Effector memory CD8-positive, alpha-beta T cell (primary cell): ENCODE measurements at places on chromosomes 7 and 10.

DNA sequence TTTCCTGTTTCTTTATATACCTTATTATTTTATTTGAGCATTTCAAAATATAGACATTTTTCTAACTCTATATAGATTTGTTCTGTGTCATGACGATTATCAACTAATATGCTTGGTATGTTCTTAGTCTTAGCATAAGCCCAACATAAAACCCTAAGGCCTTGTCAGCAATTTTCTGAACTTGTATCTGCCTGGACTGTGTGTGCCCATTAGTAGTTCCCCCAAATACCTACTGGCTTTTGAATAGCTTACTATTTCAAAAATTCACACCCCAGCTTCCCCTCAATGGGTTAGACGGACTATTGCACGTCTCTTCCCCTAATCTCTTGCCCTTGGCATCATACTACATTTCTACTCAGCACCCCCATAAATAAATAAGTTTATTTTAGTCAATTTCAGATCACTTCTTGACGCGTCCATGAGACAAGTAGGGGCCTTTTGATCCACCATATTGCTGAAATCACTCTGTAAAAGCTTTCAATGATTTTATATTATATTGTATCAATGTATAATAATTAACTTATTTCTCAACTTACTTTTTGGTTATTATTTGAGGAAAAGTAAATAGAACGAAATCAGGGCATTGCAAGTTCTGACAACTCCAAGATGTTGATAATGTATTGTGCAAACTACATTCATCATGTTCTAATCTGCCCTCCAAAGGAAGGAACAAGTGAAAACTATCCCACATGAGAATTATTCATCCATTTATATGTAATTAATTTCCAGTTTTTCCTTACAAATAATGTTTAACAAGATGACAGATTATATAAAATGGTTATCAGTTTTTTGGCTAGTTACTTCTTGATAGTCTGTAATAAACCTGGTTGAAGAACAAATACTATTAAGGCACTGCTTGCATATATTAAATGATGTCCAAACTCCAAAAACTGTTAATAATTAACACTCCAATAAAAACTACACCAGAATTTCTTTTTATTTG is 1.1 kb upstream of the AKR1C3 start:
- DNase-seq, result no peak

GRCh38 chr7:156684251-156684650 is 43.7 kb downstream of the RNF32 start:
- DNase-seq, result no peak

DNA sequence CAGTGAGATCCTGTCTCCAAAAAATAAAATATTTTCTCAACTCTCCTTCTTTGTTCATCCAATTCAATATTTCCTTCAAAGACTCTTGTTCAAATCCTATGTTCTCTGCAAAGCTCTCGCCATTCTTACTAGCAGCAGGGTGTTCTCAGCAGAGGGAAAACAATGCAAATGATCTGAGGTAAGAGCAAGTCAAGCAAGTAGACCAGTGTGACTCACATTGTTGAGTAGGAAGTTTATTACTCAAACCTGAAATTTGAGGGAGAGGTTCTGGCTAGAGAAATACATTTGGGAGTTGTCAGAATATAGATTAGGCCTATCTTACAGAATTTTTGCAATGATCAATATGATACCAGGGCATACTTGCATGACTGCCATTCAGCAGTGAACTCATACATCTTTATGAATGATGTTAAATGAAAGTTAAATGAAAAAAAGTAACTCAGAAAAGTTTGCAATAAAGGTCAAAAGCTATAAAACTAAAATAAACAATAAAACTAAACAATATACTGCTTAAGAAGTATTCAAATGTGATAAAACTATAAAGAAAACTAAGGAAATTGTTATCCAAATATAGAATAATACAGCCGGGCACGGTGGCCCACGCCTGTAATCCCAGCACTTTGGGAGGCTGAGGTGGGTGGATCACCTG is 5.8 kb downstream of the IDE start:
- no peak for DNase-seq

GRCh38 chr7:134856691-134857090 is 77.3 kb downstream of the CALD1 start:
- DNase-seq, result no peak

DNA sequence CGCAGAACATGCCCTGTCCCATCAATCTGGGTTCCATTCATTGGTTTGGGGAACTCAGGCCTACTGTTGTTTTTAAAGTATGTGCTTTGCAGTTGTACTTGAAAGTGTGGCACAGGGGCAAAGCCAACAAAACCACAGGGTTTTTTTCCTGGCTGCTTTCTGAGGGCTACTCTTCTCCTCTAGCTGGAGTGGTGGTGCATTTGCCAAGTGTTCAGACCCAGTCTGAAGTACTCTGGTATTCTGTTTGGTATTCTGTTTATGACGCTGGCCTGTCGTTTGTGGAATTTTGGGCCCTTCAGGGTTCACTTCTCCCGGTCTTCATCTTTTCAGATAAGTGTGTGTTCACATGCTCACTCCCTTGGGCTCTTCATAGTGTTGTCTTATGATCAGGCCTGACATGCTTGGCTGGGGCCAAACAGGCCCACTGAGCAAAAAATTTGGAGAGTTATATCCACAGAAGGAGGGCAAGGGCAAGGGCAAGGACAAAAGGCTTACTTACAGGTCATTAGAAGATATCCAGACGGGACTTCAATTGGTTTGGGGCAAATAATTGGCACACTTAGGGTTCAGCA is 26.3 kb downstream of the SLC26A4 start:
- no peak for DNase-seq

- peak; percentile 9 for DNase-seq
Measured at GRCh38 chr10:99435986-99436638, 5.7 kb upstream of the GOT1 start.

DNA sequence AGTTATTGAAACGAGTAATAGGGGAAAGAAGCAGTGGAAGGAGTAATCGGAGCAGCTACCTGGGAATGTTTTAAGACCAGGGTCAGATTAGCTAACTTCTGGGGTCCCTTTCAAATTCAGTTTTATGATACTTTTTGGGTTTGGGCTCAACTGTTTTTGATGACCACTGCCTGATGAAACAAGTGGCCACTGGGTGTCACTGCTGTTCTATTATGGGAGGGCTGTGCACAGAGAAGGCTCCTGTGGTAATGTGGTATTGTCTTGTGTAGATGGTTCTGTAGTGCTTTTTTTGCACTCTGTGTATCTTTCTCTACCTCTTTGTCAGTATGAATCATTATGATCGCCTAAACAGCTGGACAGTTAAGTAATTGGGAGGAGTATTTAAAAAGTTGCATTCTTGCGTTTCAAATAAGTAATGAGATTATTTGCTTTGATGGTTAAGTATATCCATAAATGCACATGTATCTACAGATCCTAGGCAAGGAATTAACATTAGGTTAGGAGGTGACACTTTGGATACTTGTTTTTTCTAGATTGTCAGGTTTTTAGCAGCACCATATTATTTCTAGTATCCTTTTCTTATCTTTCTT is 128.4 kb downstream of the ABCA13 start:
- no peak for DNase-seq

DNA sequence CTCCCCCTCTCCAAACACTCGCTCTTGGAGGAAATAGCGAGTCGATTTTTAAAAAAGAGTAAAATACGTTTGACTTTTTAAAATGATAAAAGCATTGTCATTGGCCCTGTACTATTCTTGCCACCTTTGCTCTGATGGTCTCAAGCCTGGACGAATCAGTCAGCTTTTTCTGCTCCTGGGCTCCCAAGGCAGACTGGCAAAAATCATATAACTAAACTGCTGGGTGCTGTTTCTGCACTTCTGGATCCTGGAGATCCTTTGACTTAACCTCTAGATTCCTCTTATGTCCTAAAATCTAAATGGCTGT is 1.8 kb downstream of the TPST1 start:
- no peak for DNase-seq

GRCh38 chr10:46077731-46078413 is 31.8 kb upstream of the MSMB start:
- DNase-seq, result no peak

DNA sequence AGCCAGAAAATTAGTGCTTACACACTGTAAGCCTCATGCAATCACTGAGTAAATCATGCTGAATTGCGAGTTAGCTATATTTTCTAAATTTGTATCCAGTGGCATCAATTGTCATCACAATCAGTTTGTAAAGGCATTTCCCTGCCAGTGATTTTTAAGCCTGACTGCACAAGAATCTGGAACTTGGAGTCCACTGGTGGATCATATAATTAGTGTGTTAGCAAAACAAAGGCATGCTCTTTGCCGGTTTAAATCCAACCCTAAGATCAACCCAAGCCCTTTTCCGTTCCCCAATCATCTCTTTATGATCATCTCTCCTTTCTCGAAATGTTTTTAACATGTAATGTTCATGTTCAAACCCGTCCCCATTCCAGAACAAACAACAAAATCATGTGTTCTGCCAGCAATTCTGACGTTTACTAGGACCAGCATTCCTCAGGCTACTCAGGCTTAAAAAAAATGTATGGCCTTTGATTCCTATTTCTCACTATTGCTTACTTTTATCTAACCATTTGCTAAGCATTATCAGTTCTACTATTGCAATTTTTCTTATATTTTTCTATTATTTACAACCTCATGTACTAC is 649.2 kb downstream of the SORCS1 start:
- DNase-seq, result no peak

DNA sequence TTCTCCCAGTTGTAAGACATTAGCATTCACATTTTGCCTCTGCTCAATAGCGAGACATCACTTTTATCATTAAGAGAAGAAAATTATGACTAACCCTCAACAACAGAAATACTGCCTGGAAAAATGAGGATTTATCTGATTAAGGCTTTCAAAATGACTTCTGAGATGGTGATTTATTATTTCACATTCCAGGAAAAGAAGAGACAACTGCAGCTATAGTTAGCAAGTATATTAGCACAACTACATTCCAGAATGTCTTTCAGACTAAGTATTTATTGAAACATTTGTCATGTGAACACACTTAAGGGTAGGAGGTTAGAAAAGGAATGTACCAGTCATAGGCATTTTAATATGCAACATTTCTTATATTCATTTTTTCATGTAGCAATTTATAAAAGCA is 162.0 kb downstream of the IQUB start:
- no peak for DNase-seq

DNA sequence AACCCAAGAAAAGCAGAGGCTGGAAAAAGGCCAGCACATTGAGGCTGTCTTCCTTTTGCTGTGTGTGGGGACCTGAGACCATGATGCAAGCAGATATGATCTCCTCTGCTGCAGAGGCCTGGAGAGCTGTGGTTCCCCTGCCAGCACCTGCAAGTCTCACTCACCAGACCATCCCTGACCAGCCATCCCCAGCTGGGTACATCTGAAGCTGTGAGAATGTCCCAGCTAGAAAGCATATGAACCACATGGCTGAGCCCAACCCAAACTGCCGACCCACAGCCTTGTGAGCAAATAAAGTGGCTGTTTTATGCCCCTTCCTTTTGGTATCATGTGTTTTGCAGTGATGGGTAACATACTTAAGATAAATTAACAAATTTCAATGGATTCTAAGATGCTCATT is 114.9 kb downstream of the DYNC2I1 start:
- DNase-seq, result no peak

DNA sequence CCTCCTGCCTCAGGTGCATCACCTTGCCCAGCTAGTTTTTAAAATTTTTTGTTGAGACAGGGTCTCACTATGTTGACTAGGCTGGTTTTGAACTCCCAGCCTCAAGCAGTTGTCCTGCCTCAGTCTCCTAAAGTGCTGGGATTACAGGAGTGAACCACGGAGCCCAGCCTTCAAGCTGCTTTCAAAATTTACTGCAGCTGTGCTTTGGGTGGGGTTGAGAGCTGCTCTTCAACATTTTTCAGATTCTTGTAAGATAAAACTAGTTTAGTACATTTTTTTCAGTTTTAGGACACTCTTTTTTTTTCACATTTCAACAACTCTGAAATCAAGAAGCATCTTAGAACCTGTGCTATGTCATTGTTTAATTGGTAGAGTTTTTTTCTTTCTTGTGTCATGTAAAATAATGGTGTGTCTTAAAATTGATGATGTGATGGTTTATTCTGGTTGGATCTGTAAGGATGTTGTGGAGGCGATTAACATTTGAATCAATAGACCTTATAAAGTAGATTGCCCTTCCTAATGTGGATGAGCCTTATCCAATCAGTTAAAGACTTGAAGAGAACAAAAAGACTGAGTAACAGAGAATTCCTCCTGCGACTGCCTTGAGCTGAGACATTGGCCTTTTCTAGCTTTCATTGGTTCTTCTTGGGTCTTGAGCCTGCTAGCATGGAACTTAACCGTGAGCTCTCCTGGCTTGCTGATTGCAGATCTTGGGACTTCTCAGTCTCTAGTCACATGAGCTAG is 13.5 kb downstream of the PLEKHA8 start:
- no peak for DNase-seq

- no peak for DNase-seq
Measured at GRCh38 chr10:60192946-60193345, 196.7 kb downstream of the ANK3 start.

DNA sequence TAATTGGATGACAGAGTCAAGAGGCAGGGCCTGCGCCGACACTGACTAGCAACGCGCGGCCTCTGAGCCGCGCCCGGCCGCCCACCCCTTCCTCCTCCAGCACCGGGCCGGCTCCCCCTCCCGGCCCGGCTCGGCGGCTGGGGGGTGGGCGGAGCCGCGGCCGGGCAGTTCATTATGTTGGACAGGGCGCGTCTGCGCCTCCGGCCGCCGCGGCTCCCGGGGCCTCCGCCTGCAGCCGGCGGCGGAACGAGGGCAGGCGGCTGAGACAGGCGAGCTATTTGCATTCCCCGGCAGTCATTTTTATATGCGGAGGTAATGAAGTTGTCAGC is 106.7 kb downstream of the SNX10 start:
- no peak for DNase-seq

GRCh38 chr10:13165177-13165576 is 3.8 kb downstream of the MCM10 start:
- DNase-seq, result no peak

GRCh38 chr7:100888988-100889750 is at the start of gene UFSP1:
Gene UFSP1, minus strand, starts transcription at chr7:100889715. Its CDS starts 444 bp downstream, at chr7:100889271.
- no peak for DNase-seq
